CD8-positive, alpha-beta memory T cell (primary cell): ENCODE measurements at places on chromosomes 16 and 17. TPM values are rescaled to one million over a fixed set of nuclear protein-coding genes. Genes with fewer than 3 reads are reported as not detected.

CHRNE gene
- polyA plus RNA-seq = 0.23 TPM

GNAO1 gene
- polyA plus RNA-seq = 0.86 TPM

KRT23 gene
- not detected for polyA plus RNA-seq

CACNG1 gene
- not detected for polyA plus RNA-seq

GDPD3 gene
- not detected for polyA plus RNA-seq

KRTAP9-4 gene
- not detected for polyA plus RNA-seq

CTRB2 gene
- polyA plus RNA-seq = not detected

AOC3 gene
- polyA plus RNA-seq = not detected

PLEKHM1 gene
- polyA plus RNA-seq = 17.3 TPM

SLX4 gene
- 0.63 TPM for polyA plus RNA-seq

GRIN2C gene
- polyA plus RNA-seq = not detected

ARSG gene
- 9.5 TPM for polyA plus RNA-seq

CTF1 gene
- polyA plus RNA-seq = not detected

HYDIN gene
- polyA plus RNA-seq = not detected

ACSM2A gene
- not detected for polyA plus RNA-seq

SDK2 gene
- 0.54 TPM for polyA plus RNA-seq

ERN1 gene
- polyA plus RNA-seq = 92.1 TPM

KRTAP17-1 gene
- polyA plus RNA-seq = not detected

SLC5A2 gene
- polyA plus RNA-seq = 2.0 TPM

KCNJ12 gene
- polyA plus RNA-seq = not detected

FBXO39 gene
- polyA plus RNA-seq = not detected

INO80E gene
- polyA plus RNA-seq = 6.5 TPM

ABCA8 gene
- not detected for polyA plus RNA-seq

SULT1A3 gene
- 1.4 TPM for polyA plus RNA-seq

CCL4 gene
- 161 TPM for polyA plus RNA-seq

SEZ6L2 gene
- polyA plus RNA-seq = not detected

OTOP3 gene
- not detected for polyA plus RNA-seq
